Mononuclear cell (primary cell): ENCODE measurements at places on chromosomes 6 and 20. TPM values are rescaled to one million over a fixed set of nuclear protein-coding genes. Genes with fewer than 3 reads are reported as not detected.

The UQCC2 gene
- total RNA-seq, result 2.4 TPM

The CGA gene
- total RNA-seq, result not detected

The GGTLC1 gene
- not detected for total RNA-seq

The SLC17A3 gene
- total RNA-seq, result 0.31 TPM

The NUP43 gene
- total RNA-seq, result 12.6 TPM

The CFB gene
- 3.1 TPM for total RNA-seq

The FABP7 gene
- not detected for total RNA-seq

The VGLL2 gene
- 0.10 TPM for total RNA-seq

The HDGFL1 gene
- not detected for total RNA-seq

The ACSS2 gene
- total RNA-seq, result 18.4 TPM

The OXT gene
- total RNA-seq, result not detected

The NEURL2 gene
- 1.9 TPM for total RNA-seq

The ENPP4 gene
- total RNA-seq, result 17.5 TPM

The ANKRD66 gene
- total RNA-seq, result not detected

The SLC29A1 gene
- total RNA-seq, result 4.4 TPM

The SMLR1 gene
- total RNA-seq, result not detected

The C6orf15 gene
- total RNA-seq, result not detected

The CYP24A1 gene
- total RNA-seq, result 0.10 TPM

The GPX5 gene
- not detected for total RNA-seq

The SCRT2 gene
- total RNA-seq, result not detected
